Left colon (tissue), 2 donors: ENCODE measurements at places on chromosomes 6 and 20. TPM values are rescaled to one million over a fixed set of nuclear protein-coding genes. Genes with fewer than 3 reads are reported as not detected.

- DNase-seq, result no peak
Measured at GRCh38 chr20:25586877-25587276, 1.5 kb upstream of the NINL start.

GRCh38 chr6:147924598-147924997 lies 416.1 kb downstream of the SAMD5 start:
- DNase-seq, result no peak

- DNase-seq, result no peak
Measured at GRCh38 chr20:43304598-43304997, 114.9 kb upstream of the PTPRT start.

DNA sequence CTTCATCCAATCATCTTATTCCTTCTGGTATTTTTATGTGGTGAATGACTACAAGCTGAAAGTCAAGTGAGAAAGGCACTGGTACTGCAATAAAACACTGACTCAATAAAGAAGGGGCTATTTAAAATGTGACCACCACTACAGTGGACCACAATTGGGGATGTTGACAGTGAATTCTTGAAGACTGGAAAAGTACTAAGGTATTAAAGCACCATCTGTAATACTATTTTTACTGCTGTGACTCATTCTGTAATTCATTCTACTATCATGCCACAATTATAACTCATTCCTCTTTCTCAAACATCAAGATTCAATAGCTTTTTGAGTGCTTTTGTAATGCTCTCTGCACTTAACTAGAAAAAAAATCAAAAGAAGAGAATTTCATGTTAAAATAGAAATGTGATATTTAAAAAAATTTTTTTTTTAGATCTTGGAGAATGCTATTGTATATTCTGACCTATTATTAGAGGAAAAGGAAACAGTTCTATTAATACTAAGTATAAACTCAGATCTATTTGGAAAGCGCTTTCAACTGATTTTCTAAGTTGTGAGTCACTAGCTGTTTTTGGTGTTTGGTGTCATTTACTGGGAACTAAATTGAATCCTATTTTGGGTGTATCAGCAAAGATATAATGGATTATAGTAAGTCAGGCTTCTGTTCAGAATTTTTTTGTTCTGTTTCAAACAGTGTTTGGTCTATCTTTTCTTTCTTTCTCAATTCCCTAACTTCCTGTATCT lies 104.7 kb upstream of the TMEM170B start:
- DNase-seq, result no peak

- no peak for DNase-seq
Measured at GRCh38 chr6:108944071-108944470, 95.8 kb downstream of the ARMC2 start.

GRCh38 chr20:42492290-42492689 lies 697.4 kb downstream of the PTPRT start:
- DNase-seq, result no peak

- no peak for DNase-seq
Measured at GRCh38 chr6:43879722-43880121, 109.7 kb downstream of the VEGFA start.

GRCh38 chr6:93496548-93496947 lies 77.2 kb upstream of the EPHA7 start:
- no peak for DNase-seq

DNA sequence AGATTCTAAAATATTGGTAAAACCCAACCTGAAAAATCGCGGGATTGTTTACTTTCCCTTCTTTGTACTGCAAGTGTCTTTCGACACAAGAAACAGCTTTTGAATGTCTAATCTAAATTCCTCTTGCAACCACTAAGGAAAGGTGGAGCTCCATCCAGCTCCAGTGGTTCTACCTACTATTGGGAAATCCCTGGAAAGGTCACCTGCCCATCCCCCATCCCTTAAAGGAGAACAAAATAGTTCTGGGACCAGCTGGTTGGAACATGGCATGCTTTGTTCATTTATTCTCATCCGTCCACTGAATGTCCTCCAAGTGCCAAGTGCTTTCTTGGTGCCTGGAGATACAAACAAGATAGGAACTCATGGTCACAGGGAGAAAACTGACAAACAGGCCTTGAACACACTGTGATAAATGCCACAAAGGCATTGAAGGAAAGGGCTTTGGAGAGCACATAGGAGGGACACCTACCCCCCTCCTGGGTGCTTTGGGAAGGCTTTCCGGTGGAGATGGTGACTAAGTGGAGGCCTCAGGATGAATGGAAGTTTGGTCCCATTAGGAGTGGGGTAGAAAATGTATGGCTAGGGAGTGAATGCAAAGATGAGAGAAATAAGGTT lies 2.3 kb upstream of the CITED2 start:
- DNase-seq, result peak; percentile 56

- DNase-seq, result no peak
Measured at GRCh38 chr6:31092769-31093505, 19.4 kb downstream of the C6orf15 start.

DNA sequence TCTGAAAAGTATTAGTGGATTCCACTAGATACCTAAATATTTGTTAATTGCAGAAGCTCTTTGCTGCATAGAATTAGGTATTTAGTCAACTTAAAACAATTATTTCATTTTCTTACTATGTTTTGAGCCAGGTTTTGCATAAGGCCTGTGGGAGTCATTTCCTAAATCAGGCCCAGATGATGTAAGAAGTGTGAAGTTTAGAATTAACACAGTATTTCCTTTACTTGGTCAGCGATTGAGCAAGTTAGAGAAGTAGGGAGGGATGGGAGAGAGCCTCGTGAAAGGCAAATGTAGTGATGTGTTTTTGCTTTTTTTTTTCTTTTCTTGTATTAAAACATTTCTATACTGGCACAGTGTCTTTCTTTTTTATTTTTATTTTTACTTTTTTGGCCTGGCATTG lies 711.1 kb downstream of the HDGFL1 start:
- DNase-seq, result no peak

GRCh38 chr6:137811121-137811915 lies 55.7 kb upstream of the TNFAIP3 start:
- peak; percentile 65 for DNase-seq

DNA sequence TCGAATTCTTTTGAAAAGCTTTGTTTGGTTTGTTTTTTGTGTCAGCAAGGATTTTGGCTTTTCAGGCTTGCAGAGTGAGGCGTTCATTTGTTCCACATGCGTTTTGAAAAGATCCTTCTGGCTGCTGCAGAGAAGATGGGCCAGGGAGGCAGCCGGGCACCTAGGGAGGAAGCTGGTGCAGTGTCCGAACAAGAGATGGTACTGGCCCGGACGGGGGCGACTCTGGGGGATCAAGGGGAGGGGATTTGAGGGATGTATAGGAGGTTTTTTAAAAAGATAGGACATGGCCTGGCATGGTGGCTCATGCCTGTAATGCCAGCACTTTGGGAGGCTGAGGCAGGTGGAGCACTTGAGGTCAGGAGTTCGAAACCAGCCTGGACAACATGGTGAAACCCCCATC lies 55.3 kb downstream of the DLGAP4 start:
- no peak for DNase-seq

- no peak for DNase-seq
Measured at GRCh38 chr20:48407710-48408109, 420.1 kb downstream of the PREX1 start.

DNA sequence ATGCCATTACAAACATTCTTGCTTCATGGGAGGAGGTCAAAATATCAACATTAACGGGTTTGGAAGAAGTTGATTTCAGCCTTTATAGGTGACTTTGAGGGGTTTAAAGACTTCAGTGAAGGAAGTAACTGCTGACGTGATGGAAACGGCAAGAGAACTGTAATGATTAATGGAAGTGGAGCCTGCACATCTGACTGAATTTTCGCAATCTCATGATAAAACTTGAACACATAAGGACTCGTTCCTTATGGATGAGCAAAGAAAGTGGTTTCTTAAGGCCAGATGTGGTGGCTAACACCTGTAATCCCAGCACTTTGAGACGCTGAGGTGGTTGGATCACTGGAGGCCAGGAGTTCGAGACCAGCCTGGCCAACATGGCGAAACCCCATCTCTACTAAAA lies 226.1 kb downstream of the BCAS1 start:
- DNase-seq, result no peak

DNA sequence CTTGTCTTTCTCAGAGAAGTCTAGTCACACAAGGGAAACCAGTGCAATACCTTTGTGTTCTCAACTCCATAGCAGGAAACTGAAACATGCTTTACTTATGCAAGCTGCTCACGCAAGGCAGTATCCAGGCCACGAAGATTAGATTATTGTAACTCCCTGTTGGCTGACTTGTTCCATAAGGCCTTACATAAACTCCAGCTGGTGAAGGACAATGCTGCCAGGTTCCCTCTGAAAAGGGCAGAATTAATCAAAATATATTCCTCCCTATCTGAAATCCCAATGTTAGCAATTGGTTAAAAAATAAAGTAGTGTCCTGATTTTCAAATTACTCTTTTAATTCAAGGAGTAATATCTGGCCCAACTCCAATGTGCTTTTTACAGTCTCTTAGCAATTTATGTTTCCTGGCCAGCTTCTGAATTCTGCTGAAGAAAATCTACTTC lies 966.6 kb downstream of the HACE1 start:
- DNase-seq, result no peak

- DNase-seq, result no peak
Measured at GRCh38 chr6:152471456-152472265, 165.5 kb downstream of the SYNE1 start.

DNA sequence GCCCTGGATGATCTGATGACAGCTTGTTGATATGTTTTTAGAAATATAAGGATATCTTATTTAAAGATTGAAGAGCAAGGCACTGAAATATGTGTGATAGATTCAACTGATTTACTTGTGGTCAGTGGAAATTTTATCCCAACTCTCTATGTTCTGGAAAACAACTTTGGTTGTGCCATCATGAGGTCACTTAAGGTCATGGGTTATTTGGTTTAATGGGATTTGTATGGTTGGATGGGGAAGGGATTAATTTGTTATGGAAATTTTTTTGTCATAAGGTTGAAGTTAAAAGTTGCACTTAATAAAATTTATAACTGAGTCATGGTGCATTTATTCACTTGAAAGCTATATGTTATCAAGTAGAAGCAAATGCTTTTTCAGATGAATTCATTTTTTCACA lies 214.3 kb upstream of the LAMP5 start:
- DNase-seq, result no peak

DNA sequence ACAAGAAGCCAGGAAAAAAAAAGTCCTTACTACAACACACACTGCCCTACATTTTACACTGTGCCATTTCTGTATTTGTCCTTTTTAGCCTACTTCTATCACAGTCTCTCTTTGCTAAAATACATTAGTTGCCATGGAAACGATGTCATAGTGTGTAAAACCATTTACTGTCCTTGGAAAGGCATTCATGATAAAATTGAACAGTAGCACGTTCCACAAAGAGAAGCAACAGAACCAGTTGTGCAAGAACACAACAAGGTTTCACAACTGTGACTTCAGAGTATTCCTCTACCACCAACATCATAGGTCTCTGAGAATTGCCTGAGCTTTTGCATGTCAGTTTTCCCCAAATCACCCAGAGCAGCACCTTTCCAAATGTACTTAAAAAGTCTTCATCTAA lies 20.5 kb downstream of the FYN start:
- no peak for DNase-seq

GRCh38 chr6:8027965-8028651 lies 36.1 kb downstream of the BLOC1S5 start:
- no peak for DNase-seq

GRCh38 chr6:16568128-16568527 lies 193.1 kb downstream of the ATXN1 start:
- DNase-seq, result no peak

GRCh38 chr6:151379933-151380847 lies 11.2 kb downstream of the ZBTB2 start:
- DNase-seq, result no peak

- no peak for DNase-seq
Measured at GRCh38 chr6:6707143-6707542, 118.6 kb downstream of the LY86 start.

- no peak for DNase-seq
Measured at GRCh38 chr6:154179434-154179833, 140.4 kb downstream of the OPRM1 start.

DNA sequence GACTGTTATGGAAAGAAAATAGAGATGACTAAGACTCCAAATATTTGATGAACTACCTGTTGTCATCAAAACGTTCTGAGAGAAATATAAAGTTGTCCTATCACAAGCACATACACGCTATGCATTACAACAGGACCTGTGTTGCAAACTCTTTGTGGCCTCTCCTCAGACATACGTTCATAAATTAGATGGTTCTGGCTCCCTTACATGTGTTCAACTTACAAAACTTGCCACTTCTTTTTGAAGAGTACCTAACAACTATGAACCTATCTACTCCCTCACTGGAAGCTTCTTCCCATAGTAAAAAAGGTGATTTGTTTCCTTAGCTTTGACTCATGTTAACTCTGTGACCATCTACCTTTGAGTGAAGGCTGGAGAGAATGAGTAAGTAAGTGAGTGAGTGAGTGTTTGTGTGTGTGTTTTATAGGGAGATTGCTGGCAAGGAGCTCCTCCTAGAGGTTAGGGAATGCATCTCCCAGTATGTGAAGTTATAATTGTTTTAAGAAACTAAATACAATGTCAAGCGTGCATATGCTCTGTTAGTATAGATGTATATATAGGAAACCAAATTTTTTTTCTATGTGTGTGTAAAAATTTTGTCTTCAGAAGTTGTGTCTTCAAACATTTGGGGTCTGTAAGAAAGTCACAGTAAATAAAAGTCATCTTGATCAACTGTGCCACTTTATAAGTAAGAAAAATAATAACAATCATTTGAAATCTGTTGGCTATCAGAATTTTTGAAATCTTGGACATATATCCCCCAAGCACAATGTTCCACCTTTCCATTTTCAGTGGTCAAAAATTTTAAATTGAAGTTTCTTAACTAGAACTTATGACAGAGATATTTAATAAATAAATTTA lies 1211.1 kb upstream of the GJE1 start:
- no peak for DNase-seq

GRCh38 chr6:144202879-144203468 lies 52.7 kb downstream of the STX11 start:
- no peak for DNase-seq

The SF3B5 gene
- total RNA-seq, result 167 TPM

The REV3L gene
- total RNA-seq, result 13.9 TPM

The PEX6 gene
- total RNA-seq, result 22.4 TPM

The KHDC1 gene
- total RNA-seq, result 1.0 TPM

The FBXO9 gene
- total RNA-seq, result 93.6 TPM

The MEA1 gene
- total RNA-seq, result 35.8 TPM

The CNKSR3 gene
- 11.6 TPM for total RNA-seq

The FAXC gene
- total RNA-seq, result 0.73 TPM

The C20orf144 gene
- not detected for total RNA-seq

The SLC22A1 gene
- total RNA-seq, result 3.1 TPM
